Foreskin fibroblast (primary cell): ENCODE measurements at places on chromosomes 1 and 21.

GRCh38 chr1:192914696-192915095 lies 105.9 kb downstream of the RGS2 start:
- DNase-seq, result no peak

DNA sequence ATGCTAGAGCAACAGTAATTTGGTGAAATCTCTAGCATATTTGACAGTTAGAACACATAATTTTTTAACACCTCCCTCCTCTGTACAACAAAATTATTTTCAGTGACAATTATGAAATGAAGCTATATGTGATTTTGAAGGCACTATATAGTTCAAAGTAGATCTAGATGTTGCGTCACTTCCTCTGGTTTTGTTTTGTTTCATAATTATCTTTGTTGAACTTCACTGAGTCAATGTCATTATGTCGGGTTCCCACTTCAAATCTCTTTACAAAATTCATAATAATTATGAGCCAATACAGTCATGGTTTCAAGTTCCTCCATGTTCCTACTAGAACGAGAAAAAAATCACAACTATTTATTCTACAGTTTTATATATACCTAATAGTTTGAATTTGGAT lies 254.8 kb upstream of the PLXNA2 start:
- DNase-seq, result no peak

DNA sequence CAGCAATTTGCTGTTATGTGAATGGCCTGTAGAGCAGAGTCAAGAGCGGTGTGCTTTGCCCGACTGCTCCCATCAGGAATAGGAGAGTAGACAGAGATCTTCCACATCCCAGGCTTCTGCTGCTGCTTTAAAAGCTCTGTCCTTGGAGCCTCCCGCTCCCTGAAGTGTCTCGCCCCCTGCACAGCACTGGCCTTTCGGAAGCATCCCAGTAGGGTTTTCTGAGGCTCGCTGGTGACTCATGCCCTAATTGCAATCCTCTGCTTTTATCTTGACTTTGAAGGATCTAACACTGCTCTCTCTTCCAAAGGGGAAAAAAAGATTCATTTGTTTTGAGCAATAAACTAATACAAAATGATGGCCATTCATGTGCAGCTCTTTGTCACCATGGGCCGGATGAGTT lies 13.3 kb upstream of the CD101 start:
- DNase-seq, result peak; percentile 19

GRCh38 chr1:154550657-154551056 lies 7.8 kb downstream of the UBE2Q1 start:
- no peak for DNase-seq

DNA sequence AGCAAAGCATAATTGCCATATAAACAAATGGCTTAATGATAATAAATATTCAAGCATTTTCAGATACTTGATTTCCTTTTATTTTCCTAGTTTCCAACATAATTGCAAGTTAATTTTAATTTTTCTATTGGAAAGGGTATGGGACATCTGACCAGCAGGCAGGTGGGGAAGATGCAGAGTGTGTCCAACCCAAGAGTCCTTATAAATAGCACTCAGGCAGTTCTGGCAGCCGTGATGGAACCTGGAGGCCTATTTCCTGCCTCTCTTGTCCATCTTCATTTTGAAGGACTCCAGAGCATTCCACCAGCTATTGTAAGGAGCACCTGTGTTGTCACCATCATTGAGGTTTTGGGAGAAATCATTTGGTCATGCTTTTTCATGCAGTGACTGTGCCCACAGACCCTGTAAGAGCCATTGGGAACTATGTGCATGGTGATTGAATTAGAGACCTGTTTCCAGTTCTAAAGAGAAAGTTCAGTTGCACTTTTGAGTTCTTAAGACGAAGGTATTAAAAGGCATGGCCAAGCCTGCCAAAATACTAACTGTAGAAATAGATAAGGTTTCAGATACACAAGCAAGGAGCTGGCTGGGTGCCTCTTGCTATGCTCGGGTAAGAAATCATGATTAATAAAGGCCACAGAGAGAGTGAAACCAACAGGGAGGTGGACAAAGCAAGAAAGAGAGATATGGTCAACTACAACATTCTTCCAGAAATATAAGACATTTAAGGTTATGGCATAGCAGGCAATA lies 92.3 kb downstream of the SPATA46 start:
- DNase-seq, result no peak

GRCh38 chr1:182658055-182658454 lies 26.3 kb downstream of the RGS8 start:
- DNase-seq, result no peak

GRCh38 chr1:47405697-47406096 lies 10.4 kb upstream of the FOXE3 start:
- no peak for DNase-seq

DNA sequence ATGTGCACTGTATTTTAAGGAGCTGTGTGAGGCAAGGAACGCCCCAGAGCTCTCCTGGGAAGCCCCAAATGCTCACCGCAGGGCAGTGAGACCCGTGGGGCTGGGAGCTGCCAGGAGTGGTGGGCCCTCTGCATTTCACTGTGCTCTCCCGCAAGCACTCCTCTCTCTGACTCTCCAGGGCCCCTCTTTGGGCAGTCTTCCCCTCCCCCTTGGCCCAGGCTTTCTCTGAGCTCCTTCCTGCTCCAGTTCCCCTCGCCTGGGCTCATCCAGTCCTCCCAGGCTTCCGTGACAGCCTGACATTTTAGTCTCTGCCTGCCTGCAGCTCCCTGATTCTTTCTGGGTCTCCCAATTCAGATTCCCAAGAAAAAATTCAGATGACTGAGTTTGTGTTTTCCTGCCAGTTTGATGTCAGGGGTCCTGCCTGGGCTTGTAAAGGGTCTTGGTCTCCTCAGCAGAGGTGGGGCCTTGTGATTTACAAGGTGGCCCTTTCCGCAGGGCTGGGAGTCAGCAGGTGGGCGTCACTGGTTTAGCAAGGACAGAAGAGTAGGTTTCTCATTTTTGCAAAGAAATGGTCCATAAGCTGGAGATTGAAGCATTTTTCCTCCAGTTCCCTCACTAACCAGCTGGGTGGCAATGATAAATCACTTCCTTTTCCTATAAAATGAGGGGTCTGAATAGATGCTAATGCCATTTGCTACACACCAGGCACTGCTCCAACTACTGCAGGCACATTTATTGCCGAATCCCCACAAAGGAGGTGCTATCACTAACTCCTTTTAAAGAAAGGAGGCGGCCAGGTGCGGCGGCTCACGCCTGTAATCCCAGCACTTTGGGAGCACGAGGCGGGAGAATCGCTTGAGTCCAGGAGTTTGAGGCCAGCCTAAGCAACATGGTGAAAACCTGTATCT lies 1.9 kb upstream of the CA6 start:
- no peak for DNase-seq

- DNase-seq, result peak; percentile 61
Measured at GRCh38 chr1:216750031-216750627, 26.9 kb upstream of the ESRRG start.

- DNase-seq, result peak; percentile 92
Measured at GRCh38 chr21:41879190-41879998, at the start of gene PRDM15. TSS of gene PRDM15 (minus strand) at chr21:41879344. CDS start at chr21:41860363, 18,981 bp downstream.

- DNase-seq, result no peak
Measured at GRCh38 chr1:1285611-1286311, 5.5 kb downstream of the SCNN1D start.

GRCh38 chr1:8078176-8078671 lies 52.1 kb upstream of the ERRFI1 start:
- DNase-seq, result peak; percentile 80

- peak; percentile 90 for DNase-seq
Measured at GRCh38 chr1:95035536-95035935, 37.2 kb downstream of the ALG14 start.

- no peak for DNase-seq
Measured at GRCh38 chr1:9649769-9650168, 1.8 kb upstream of the PIK3CD start.

- no peak for DNase-seq
Measured at GRCh38 chr21:43188181-43188580, 19.4 kb downstream of the CRYAA start.

- peak; percentile 51 for DNase-seq
Measured at GRCh38 chr1:236039740-236040685, 24.9 kb downstream of the NID1 start.

- DNase-seq, result no peak
Measured at GRCh38 chr21:32256251-32256650, 22.6 kb downstream of the MIS18A start.

DNA sequence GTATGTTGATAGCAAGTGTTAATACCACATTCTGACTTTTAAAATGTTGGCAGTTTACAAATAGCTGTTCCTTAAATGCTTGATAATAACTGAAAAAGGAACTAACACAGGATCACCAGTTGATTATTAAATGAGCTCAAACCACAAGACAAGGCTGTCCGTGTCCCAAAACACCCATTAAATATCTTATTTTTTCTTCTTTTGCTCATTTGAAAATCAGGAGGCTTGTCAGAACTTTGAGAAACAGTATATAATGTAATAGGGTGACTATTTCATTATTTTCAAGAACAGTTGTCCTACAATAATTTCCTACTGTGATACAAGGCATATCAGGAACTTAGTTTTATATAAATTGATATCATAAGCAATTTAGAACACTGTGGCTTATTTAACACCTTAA lies 2.7 kb downstream of the CDKN2C start:
- DNase-seq, result no peak

DNA sequence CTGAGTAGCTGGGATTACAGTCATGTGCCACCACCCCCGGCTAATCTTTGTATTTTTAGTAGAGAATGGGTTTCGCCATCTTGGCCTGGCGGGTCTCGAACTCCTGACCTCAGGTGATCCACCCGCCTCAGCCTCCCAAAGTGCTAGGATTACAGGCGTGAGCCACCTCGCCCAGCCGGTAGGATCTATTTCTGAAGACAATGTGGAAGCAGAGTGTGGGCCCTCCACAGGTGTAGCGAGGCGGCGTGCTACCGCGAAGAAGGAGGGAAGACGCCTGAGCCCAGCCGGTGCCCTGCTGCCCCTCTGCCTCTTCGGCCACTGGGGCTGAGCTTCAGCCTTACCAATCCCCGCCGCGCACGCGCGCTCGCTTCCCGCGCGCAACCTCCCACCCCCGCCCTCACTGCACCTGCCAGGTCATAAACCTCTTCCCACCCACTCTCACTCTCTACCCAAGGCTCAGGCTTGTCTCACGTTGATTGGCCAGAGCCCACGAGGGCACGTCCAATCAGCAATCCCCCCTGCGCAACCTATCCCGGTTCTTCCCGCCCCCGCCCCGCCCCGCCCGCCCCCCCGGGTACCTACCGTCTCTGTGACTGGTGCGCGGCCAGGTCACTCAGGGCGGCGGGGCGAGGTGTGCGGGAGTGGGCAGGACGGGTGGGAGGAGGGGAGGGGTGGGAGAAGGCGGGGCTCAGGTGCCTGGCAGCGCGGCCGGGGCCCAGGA lies 409 bp upstream of the HOOK1 start:
- DNase-seq, result peak; percentile 24

- DNase-seq, result no peak
Measured at GRCh38 chr1:25658791-25659431, 42.3 kb downstream of the MAN1C1 start.

DNA sequence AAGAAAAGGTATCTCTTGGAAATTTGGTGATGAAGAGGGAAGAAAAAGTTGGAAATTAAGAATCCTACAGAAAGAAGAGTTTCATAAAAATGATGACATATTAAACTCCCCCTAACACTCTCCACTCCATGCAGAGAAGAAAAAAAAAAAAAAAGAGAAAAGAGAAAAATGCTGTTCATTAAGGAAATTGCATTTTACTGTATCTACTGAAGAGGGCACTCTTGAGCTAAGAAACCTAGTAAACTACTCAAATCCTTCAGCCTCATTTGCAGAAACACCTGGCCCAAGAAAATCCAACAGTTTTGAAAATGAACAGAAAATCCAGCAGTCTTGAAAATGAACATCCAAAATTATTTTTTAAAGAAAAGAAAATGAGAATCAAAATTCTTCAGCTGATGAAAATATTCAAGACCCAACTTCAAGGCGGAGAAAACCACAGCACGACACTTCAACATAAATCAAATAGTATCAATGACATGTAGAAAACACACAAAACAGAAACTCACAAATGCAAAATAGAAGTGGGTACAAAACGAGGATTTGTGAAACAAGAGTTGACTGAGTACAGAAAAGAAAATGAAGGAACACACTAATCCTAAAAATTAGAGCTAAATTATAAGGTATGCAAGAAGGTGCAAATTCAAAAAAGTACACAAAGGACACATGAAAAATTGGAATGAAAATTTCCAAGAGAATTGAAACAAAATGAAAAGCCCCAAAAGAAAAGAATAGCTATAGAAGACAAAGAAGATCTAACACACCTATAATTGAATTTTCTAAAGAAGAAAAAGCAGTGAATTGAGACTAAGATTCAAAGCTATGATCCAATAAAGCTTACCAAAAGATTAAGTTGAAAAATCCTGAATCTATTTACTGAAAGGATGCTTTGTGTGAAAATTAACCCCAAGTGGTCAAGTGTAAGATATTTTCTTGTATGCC lies 73.2 kb upstream of the DNAJC6 start:
- DNase-seq, result peak; percentile 63

DNA sequence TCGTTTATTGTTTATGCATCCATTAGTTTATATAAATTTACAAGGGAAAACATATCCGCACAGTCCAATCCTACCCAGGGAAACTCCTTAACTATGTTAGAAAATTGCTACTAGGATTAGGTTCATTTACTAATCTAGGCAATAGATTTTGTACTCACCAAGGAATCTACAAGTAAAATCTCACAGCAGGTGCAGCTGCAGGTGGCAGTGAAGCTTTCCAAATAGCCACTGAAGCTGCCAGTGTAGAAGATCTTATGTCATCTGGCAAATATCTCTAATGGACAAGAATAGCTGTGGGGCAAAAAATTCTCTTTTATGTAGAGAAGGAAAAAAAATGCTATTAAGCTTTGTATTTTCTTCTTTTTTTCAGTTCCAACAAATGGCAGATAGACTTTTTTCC lies 963.4 kb upstream of the ADGRL4 start:
- DNase-seq, result no peak

GRCh38 chr1:58064166-58064565 lies 482.4 kb downstream of the OMA1 start:
- no peak for DNase-seq

- peak; percentile 96 for DNase-seq
Measured at GRCh38 chr1:153548722-153549688, at the start of gene S100A3. TSS of gene S100A3 (minus strand) at chr1:153549258. CDS start at chr1:153548485, 773 bp downstream.

- no peak for DNase-seq
Measured at GRCh38 chr1:43432171-43432860, 21.4 kb downstream of the HYI start.

DNA sequence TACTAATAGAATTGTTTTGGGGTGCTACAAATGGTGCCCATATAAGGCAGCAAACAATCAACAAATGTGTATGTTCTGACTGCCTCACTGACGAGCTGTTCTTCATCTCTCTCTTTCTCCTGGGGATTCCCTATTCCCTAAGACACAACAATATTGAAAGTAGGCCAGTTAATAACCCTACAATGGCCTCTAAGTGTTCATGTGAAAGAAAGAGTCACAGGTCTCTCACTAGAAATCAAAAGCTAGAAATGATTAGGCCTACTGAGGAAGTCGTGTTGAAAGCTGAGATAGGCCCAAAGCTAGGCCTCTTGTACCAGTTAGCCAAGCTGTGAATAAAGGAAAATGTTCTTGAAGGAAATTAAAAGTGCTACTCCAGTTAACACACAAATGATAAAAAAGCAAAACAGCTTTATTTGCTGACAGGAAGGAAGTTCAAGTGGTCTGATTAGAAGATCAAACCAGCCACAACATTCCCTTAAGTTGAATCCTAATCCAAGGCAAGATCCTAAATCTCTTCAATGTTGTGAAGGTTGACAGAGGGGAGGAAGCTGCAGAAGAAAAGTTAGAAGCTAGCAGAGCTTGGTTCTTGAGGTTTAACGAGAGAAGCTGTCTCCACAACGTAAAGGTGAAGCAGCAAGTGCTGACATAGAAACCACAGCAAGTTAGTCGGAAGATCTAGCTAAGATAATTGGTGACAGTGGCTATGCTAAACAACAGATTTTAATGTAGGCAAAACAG lies 26.3 kb downstream of the ATP2B4 start:
- DNase-seq, result no peak

GRCh38 chr1:87588495-87588894 lies 259.8 kb downstream of the LMO4 start:
- no peak for DNase-seq
